Germinal center (tissue), 1 donor: ENCODE measurements at places on chromosomes 16 and 17.

DNA sequence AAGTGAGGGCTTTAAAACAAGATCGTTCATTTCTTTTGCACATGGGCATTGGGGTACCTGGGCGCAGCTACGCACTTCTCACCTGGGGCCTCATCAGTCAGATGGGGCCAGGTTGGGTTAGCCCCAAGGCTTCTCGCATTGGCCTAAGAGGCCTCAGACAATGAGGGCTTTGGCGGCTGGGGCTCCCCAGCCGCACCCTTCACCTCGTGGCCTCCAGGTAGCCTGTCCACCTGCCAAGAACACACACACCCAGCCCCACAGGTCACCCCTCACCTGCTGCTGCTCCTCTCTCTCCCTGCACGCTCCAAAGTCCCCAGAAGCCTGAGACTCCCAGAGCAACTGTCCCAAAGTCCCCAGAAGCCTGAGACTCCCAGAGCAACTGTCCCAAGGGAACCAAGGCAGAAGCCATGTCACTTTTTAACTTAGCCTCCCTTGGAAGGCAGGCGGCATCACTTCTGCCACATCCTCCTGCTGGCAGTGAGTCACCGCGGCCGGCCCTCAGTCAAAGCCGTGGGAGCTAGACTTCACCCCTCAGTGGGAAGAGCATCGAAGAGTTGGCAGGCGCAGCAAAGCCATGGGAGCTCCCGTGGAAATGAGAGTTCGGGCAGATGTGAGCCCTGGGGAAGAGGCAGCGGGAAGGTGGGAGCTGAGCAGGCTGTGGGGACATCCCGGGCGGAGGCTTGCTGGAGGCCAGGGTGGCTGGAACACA, 78.9 kb upstream of the PLCG2 start:
- no peak for DNase-seq

DNA sequence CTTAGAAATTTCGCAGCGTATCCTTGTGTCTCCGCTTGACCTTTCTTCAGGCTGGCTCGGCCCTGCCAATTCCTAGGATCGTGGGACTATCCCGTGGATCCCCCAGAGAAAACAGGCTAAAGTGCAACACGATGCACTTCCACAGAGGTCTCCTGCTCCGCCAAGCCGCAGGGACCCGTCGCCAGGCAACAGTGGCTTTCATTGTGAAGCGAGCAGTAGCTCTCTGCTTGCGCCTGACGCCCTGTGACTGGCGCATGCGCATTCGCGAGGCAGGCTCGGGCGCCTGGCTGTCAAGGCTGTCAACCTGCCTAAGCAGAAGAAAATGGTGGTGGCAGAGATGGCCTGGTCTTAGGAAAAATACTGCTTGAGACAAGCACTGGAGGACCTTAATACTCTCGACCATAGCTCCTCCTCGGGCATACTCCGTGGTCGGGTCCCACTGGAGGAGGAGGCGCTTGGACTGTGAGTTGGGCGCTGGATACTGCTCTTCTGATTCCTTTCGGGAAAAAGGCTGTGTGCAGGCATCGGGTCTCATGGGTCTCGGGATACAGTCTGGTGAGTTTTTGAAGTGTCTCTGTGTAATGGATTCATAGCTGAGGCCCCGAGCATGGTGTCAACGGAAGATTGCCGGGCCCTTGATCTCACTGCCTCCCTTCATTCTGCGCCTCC, 2336.1 kb downstream of the TP53TG3F start:
- no peak for DNase-seq

DNA sequence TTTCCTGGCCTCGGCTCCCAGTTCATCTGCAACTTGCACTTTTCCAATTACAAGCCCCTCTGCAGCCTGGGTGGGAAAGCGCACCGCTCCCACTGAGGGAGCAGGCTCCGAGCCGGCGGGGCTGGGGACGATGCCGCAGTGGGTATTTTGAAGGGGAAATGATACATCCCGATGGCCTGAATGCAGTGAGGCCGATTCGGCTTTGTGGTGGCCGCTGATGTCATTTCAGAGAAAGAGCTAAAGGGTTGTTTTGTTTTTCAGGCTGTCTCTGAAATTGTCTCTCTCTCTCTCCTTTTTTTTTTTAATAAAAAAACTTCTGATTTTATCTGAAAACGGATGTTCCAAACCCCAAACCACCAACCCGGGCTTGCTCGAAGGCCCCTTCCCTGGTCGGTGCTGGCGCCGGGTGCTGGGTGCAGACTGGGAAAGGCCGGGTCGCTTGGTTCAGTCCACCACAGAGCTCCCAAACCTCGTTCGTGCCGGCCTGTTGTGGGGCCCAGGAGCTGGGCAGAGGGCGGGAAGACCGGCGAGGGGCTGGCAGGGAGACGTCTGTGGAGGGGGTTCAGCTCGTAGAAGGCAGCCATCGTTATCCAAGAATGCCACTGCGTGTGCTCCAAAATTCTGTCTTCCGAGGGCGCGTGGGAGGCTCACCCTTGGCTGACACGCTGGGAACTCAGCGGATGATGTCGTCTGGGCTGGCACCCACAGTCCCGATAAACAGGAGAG, 102.8 kb downstream of the FOXL1 start:
- no peak for DNase-seq

- DNase-seq: no peak
These were observed 51.1 kb upstream of the FOXF1 start for GRCh38 chr16:86459266-86459665.

DNA sequence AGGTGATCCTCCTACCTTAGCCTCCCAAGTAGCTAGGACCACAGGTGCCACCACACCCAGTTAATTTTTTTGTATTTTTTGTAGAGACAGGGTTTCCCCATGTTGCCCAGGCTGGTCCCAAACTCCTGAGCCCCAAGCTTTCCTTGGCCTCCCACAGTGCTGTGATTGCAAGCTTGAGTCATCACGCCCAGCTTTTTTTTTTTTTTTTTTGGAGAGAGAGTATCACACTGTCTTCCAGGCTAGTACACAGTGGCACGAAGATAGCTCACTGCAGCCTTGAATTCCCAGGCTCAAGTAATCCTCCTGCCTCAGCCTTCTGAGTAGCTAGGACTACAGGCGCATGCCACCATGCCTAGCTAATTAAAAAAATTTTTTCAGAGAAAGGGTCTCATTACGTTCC, 27.2 kb downstream of the HEATR9 start:
- no peak for DNase-seq

- DNase-seq: no peak
These were observed 17.7 kb downstream of the KDM8 start for GRCh38 chr16:27220991-27221390.

GRCh38 chr17:29726715-29727252, 104.1 kb upstream of the CORO6 start:
- DNase-seq: no peak

- no peak for DNase-seq
These were observed 53.1 kb downstream of the METRNL start for GRCh38 chr17:83132251-83133081.

DNA sequence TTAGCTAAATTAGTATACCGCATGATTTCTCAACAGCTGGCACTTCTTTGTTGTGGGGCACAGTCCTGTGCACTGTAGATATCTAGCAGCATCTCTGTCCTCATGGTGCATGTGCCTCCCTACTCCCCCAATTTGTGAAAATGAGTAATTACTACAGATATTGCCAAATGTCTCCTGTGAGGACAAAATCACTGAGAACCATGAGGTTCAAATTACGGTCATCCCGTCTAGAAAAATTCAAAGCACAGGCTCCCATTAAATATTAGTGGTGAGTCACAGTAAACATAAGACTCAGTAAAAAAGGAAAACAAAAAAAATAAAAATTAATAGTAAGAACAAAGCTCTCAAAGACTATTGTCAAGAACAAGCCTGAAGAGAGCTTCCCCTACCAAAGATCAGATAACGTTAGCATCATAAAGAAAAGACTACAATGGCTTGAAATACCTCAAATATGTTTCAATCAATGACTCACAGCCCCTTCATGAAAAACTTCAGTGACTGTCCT, 57.8 kb downstream of the STH start:
- DNase-seq: no peak

DNA sequence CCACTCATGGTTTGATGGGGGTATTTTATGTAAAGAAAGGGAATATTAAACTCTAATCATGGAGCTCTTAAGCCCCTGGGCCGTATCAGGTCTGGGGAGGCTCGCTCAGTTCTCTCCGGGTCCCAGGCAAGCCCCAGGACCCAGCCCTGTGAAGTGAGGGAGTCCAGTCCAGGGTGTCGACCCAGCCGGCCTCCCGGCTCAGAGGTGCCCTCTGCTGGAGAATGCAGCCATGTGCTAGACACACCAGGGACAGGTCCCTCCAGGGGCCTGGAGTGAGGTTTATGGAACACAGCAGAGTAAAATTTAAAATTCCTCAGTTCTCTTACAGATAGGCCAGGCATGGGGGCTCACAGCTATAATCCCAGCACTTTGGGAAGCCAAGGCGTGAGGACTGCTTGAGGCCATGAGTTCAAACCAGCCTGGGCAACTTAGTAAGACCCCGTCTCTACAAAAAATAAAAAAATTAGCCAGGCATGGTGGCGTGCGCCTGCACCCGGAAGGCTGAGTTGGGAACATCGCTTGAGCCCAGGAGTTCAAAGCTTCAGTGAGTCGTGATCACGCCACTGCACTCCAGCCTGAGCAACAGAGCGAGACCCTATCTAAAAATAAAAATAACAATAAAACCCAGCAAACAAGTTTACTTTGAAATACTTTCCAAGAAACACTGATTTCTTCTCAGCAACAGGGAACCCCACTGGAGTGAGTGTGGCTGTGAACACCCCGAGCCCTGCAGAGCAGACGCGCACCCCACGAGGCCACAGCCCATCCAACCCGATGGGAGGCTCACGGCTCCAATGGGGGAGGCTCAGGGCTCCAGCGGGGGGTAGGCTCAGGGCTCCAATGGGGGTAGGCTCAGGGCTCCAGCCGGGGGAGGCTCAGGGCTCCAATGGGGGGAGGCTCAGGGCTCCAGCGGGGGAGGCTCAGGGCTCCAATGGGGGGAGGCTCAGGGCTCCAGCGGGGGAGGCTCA, 72.2 kb downstream of the ZNF778 start:
- peak; percentile 92 for DNase-seq

DNA sequence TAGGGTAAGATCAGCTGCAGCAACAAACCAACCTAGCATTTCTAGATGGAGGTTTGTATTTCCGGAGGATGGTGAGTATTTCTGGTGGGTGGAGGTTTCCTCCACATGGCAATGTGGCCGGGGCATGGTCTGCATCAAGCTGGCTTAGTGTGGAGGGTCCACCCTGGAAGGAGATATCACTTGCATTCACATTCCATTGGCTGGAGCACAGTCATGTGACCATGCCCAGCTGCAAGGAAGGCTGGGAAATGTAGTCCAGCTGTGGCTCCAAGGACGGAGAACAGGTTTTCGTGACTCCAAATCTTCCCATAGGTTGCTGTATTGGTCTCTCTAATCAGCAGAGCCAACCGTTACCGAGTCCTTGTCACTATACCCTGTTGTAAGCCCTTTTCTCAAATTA, 68.7 kb downstream of the RAI1 start:
- DNase-seq: peak; percentile 78

GRCh38 chr16:27634779-27635178, 84.8 kb downstream of the KATNIP start:
- DNase-seq: no peak

GRCh38 chr17:9875441-9875840, 29.6 kb downstream of the RCVRN start:
- no peak for DNase-seq

DNA sequence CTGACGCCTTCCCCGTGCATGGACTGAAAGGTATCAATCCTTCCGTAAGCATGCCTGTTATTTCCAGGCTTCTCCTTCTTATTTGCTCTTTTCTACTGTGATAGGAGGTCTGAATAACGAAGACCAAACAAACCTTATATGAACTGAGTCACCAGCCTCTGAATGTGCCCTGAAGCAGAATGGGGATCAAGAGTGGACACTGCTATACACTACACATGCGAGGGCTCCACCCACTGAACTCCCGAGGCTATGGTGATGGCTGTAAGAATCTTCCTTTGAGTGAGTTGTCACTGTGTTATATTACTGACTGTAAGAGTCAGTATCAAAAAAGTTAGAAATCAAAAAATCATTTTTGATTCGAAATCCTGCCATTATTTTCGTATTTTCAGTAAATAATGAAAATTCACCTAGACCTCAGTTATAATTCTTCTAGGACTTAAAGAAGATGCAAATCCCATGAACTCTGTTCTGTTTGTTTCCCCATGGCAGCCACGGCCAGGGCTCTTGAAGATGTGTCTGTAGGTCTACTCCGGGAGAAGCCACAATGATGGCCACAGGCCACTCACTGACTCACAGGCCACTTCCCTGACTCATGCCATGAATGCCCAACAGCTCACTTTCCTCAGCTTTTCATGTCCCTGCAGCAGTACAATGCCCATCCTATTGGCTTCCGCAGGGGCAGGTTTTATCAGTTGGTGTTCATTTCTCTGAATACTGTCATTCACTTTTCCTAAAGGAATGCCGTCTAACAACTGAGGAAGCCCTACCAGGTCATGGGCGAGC, 54.7 kb downstream of the ZZEF1 start:
- no peak for DNase-seq

DNA sequence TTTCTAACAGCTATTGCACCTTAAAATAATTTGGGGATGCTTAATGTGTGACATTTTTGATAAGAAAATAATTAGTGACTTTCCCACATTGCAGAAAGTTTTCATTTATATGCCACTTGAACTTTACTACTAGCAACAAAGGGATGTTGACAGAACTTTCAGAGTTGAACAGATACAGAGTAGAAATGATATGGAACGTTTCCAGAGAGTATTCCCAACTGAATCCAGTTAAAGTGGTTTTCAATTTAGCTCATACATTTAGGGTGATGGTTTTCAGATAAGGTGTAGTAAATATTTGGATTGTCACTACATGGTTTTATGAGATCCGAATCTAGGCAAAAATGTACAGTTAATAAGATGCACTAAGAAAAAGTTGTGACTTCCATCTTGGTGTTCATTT, 17.3 kb downstream of the MAP2K4 start:
- no peak for DNase-seq

- no peak for DNase-seq
These were observed 27.5 kb upstream of the KRT17 start for GRCh38 chr17:41651625-41652460.

DNA sequence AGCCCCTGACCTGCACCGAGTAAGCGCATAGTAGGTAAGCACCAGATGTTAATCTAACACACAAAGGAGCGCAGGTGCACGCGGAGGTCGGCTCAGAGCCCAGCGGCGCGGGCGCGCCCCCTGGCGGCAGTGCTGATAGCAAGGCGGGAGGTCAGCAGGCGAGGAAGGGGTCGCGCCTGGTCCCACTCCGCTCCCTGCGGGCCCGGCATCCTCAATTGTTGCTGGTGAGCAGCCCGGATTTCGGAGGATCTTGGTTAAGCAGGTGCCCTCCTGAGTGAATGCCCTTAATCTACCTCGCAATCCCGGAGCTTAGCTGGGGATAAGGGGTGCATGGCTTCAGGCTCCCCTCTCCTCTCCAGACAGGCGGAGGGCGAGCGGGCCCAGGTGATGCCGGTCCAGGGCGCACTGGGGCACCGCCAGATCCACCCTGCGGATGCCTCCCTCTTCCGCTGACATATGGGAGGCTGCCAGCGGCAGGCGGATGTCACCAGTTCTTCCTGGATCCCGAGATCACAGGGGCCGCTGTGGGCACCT, 4.0 kb upstream of the WNT3 start:
- peak; percentile 50 for DNase-seq

DNA sequence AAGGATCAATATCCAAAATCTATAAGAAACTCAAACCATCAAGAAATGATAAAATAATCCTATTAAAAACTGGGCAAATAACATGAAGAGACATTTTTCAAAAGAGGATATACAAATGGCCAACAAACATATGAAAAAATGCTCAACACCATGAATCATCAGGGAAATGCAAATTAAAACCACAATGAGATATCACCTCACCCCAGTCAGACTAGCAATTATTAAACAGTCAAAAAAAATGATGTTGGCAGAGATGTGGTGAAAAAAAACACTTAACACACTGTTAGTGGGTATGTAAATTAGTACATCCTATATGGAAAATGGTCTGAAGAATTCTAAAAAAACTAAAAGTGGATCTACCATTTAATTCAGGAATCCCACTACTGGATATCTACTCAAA, 379.0 kb upstream of the SOX9 start:
- DNase-seq: no peak
